ENCODE measurements at places on chromosomes 2 and 18. TPM values are rescaled to one million over a fixed set of nuclear protein-coding genes. Genes with fewer than 3 reads are reported as not detected.

UGT1A10 gene
- total RNA-seq: not detected

GRCh38 chr2:239013678-239013976 lies 165.7 kb downstream of the TWIST2 start:
- DNase-seq: no peak

GRCh38 chr2:170533156-170533555 lies 182.0 kb upstream of the SP5 start:
- no peak for DNase-seq

GRCh38 chr2:127187081-127187775 lies 32.9 kb downstream of the CYP27C1 start:
- DNase-seq: no peak

GRCh38 chr2:200695601-200696000 lies 109.8 kb downstream of the AOX1 start:
- no peak for DNase-seq

All from activated naive CD8-positive, alpha-beta T cell treated with anti-CD3 and anti-CD28 coated beads, Interleukin-2, amount 10 ng/mL, durations not matched to agents 7 days and 5 days (primary cell).